ENCODE measurements at places on chromosomes 6 and 20.
A peak's percentile ranks its signal among the peaks of the same experiment; 100 is the strongest.

DNA sequence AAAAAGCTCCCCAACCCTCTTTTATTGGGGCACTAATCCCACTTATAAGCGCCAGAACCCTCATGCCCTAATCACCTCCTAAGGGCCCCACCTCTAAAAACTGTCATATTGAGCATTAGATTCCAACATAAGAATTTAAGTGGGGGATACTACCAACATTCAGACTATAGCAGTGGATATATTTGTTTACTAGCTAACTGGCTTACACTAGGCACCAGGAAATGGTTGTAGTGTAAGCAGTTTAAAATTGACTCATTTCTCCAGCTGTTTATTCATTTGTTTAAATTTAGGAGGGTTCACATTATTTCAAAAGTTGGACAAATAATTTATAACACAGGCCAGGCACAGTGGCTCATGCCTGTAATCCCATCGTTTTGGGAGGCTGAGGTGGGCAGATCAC is 22.9 kb downstream of the MTO1 start:
- DNase-seq: no peak

DNA sequence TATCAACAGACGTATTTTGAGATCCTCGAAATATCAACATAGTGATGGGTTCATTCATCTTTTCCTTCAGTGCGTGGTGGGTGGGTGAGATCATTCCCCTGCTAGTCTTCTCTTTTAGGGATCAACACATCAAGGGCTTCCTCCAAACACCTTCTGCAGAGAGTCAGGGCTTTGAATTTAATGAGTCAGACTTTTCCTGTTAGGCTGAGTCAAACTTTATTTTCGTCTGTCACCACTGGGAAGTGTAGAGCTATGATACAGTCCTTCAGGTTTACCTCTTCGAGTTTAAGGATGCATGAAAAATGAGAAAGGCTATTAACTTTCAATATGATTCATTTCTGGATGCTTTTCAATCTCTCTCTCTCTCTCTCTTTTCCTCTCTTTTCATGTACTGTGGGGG is 189.1 kb downstream of the BMP2 start:
- no peak for DNase-seq

- no peak for DNase-seq
Measured at GRCh38 chr6:70510600-70510999, 56.1 kb upstream of the SDHAF4 start.

DNA sequence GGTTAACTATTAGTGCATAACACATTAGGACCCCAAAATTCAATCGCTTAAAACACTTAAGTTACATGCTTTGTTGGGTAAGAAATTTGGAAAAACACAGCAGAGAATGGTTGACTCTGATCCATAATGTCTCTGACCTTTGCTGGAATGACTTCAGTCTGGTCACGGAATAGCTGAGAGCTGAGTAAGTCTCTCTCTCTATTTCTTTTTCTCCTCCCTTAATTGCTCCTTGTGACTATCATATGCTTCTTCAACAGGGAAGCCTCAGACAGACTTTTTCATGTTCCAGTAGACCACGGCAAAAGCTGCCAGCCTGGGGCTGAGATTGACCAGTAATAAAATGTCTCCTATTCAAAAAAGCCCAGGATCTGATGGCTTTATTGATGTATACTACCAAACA is 4.8 kb downstream of the OR12D1 start:
- no peak for DNase-seq

- no peak for DNase-seq
Measured at GRCh38 chr20:19624221-19624965, 133.7 kb upstream of the RIN2 start.

- no peak for DNase-seq
Measured at GRCh38 chr6:2755456-2755855, 4.7 kb upstream of the MYLK4 start.

GRCh38 chr20:35636095-35636494 is 20.5 kb downstream of the SPAG4 start:
- no peak for DNase-seq

GRCh38 chr20:19207541-19207940 is 4.9 kb upstream of the SLC24A3 start:
- no peak for DNase-seq

DNA sequence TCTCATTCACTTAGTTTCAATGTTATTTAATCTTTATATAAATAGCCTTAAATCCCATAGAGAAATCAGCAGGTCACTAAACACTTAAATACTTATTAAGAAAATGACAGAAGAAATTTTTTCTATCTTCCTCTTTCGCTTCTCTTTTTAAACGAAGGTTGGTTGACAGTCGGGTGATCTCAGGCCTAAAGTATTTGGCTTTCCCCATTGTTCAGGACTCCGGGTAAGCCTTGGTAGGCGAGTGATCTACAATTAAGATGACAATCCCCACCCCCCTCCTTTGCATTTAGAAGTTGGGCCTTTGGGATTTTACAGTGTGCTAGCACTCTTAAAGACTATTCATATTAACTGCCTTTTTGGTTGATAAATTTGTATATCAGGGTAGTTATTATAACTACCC is 19.7 kb upstream of the UTRN start:
- peak; percentile 50 for DNase-seq

- DNase-seq: peak; percentile 86
Measured at GRCh38 chr6:47413752-47414422, 63.7 kb upstream of the CD2AP start.

GRCh38 chr6:164871783-164872182 is 437.6 kb downstream of the C6orf118 start:
- DNase-seq: no peak

- DNase-seq: no peak
Measured at GRCh38 chr6:31354864-31355582, 2.0 kb downstream of the HLA-B start.

- no peak for DNase-seq
Measured at GRCh38 chr6:684831-685636, 7.9 kb downstream of the EXOC2 start.

DNA sequence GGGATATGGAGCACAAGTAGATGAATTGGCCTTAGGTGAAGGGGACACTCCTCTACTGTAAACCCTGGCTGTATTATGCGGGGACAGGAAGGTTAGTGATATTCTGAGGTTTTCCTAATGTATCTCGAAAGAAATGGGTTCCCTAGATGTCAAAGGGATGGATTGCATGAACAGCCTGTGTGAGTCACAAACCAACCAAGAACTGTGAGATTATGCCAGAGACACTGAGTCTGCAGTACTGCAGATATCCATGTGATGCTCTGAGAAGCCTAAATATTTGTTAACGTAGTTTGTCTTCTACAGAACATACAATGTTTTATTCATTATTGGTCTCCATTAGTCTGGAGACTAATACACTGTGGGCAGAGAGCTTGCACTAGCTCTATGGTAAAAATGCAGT is 182.2 kb downstream of the AKAP7 start:
- no peak for DNase-seq

DNA sequence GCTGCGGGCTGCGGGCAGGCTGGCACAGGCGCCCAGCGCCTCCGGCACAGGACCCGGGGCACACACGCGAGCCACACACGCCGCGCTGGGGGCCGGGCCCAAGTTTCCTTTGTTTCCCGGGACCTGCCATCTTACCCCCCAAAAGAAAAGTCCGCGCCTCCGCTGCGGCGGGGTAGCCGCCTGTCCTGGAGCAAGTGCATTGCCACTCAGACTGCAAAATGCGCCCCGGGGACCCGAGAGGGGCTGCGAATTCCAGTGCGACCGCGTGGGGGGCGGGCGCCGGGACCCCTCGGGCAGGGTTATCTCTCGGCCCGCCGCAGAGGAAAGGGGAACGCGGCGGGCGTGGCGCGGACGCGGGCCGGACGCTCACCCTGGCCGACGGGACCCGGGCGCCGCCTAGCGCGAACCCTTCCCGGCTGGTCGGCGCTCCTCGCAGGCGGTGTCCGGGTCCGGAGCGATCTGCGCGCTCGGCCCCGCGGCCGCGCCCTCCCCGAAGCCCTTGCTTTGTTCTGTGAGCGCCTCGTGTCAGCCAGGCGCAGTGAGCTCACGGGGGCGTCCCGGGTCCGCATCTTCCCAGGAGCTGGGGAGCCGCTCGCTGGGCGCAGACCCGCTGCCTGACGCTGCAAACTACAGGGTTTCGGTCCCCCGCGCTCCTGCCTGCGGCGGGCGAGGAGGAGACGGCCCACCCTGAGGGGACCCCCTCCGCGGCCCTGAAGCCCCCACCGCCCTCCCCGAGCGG is 639 bp upstream of the CD24 start:
- DNase-seq: peak; percentile 37

- DNase-seq: no peak
Measured at GRCh38 chr6:166861961-166862286, 94.4 kb downstream of the RNASET2 start.

DNA sequence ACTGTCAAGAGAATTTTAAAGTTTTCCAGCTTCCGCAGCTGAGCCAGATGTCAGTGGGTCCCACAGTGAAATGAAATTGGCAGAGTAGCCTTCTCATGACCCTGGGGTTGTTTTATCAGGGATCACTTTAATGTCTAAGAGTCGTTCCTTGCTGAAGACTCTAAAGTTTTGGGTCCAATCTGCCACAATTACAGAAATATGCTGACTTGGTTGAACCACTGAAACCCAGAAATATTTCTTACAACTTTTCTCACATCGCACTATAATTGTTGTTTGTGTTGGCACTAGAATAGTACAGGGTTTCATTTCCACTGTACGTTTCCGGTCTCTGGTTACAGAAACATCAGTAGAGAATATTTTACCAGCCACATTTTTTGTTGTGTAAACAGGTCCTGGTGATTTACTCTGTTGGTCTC is 109.0 kb downstream of the HMGCLL1 start:
- peak; percentile 73 for DNase-seq

- DNase-seq: no peak
Measured at GRCh38 chr6:108710030-108710429, 138.2 kb upstream of the ARMC2 start.

DNA sequence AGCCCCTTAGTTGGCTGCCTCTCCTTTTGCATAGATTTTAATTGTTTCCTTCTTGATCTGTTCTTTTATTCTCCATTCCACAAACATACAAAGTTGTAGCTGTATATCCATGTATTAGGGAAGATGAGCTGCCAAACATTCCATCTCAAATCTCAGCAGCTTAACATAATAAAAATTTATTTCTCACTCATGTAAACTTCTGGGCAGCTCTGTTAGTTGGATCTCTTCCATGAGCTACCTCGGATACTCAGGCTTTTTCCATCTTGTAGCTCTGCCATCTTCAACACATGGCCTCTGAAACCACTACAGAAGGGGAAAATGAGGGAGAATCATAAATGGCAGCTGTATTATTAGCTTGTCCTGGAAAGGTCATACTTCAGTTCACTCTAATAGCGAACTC is 149.4 kb upstream of the BMP2 start:
- peak; percentile 89 for DNase-seq

GRCh38 chr20:43835944-43836508 is 78.6 kb upstream of the TOX2 start:
- DNase-seq: no peak

DNA sequence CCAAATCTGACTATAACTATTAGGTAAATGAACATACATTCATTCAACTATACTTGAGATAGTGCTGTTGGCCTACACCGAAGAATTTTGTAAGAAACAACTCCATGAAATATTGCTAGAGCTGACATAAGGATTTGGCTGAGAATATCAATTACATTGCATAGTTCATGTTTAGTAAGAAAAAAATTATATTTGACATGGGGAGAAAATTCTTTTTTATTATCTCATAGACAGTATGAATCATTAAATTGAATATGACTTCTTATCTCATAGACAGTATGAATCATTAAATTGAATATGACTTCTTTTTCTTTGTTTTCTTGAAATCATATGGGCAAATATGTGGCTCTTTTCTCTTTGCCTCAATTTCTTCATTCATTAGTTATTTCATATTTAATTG is 212.3 kb upstream of the HSF2 start:
- DNase-seq: peak; percentile 32

DNA sequence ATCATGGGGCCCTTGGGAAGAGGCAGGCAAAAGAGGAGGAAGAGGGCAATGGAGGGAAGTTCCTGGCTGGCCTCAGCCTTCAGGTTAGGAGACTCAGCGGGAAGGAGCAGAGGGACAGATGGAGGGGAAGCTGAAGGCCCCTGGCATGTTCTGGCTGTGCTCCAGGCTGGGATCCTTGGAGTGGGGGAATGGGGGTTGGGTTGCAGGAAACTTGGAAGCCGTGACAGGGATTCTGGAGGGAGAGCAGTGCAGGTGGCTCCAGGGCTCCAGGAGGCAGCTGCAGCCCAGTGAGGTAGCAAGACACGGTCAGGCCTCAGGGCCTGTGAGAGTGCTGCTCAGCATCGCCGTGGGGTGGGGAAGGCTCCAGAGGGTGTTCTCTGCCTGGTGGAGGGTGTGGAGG is 64.6 kb upstream of the SCP2D1 start:
- no peak for DNase-seq

DNA sequence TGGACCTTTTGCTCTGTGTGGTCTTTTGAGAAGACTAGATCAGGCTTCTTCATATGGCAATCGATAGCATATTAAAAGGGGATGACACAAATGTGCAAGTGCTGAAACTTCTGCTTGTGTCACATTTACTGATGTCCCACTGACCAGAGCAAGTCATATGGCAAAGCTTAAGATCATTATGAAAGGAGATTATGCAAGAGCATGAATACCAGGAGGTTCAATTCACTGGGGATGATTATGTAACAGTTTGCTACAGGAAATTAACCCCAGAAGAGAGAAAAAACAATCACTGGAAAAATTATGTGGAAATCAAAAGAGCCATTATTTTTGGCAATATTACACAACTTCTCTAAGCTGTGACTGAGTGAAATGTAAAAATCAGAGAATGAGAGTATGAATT is 13.7 kb upstream of the PRDM13 start:
- no peak for DNase-seq

- peak; percentile 36 for DNase-seq
Measured at GRCh38 chr6:36724514-36725390, 27.1 kb downstream of the RAB44 start.

GRCh38 chr20:44413575-44414345 is 58.3 kb downstream of the HNF4A start:
- no peak for DNase-seq

DNA sequence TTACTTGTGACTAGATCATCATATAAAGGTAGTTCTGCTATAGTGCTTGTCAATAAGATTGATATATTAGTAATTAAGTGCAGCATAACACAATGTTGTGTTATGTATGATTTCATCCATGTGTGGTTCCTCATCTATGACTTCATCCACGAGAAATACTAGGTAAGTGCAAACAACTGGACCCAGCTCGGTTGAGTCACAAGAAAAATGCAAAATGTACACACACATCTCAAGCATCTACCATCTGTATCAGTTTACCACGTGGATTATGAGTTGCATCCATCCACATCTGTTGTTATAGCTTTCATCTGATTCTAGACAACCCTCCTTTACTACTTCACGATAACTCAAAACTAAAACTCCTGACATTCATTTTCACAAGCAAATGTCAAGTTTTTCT is 517.0 kb upstream of the CITED2 start:
- no peak for DNase-seq

GRCh38 chr6:21395121-21395520 is 198.4 kb upstream of the SOX4 start:
- DNase-seq: no peak
